NCI-H774 (cell line): ENCODE measurements at places on chromosomes 4 and X.

GRCh38 chr4:74096265-74096980 lies 2.6 kb downstream of the CXCL2 start:
- DNase-seq = no peak

DNA sequence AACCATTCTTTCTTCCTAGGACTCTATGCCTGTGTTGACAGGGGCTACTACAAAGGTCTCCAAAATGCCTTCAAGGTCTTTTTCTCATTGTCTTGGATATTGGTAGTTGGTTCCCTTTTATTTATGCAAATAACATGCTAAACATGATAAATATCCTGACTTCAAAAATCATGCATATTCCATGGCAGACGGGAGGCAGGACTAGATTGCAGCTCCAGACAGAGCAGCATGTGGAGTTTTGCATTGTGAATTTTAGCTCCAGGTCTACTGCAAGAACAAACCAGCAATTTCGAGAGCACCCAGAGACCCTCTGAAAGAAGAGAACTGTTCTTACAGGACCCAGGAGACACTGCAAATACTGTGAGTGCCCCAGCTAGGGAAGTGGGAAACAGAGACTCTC lies 254.9 kb downstream of the RCHY1 start:
- DNase-seq = no peak

- DNase-seq = no peak
These were observed 102.1 kb downstream of the ITIH6 start for GRCh38 chrX:54695816-54696487.

- no peak for DNase-seq
These were observed 171.1 kb downstream of the PALLD start for GRCh38 chr4:168667921-168668320.

- no peak for DNase-seq
These were observed 492.1 kb downstream of the IL15 start for GRCh38 chr4:142128529-142128928.
